T follicular helper cell (primary cell): ENCODE measurements at places on chromosomes 4 and X.

GRCh38 chrX:112470551-112470950 lies 209.2 kb downstream of the LHFPL1 start:
- no peak for DNase-seq

GRCh38 chr4:13891544-13891939 lies 264.0 kb upstream of the BOD1L1 start:
- DNase-seq, result no peak

GRCh38 chrX:152819732-152820131 lies 10.8 kb downstream of the CETN2 start:
- no peak for DNase-seq

DNA sequence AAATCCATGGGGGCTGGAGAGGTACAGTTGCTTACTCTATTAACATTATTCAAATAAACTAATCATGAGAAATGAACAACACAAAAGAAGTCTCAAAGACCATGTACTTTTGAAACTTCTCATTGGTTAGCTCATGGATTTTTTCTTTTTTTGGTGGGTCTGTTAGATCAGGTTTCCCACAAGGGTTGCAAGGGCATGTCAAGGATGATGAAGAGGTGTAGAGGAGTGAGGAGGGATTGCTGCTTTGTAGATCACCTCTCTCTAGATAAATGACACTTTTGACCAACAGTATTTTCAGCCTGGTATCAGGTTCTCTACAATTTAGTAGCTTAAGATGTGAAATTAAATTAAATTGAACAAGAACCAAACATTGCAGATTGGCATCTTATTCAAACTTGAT lies 417.9 kb upstream of the AGA start:
- no peak for DNase-seq

DNA sequence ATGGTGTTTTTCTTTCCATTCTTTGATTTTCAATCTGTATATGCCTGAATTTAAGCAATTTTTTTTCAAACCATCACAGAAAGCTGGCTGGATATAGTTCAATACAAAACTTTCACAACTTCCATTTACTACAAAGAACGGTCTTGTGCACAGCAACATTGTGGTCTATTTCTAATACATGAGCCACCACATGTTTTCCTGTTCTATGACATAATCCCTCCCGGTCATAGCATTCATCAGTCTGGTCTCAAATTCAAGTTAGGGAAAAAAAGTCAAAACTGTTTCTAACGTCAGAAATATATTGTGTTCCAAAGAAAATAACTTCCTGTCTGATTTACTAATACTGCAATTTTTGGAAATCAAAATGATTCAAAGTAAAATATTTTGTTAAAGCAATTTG lies 7.5 kb upstream of the CXCL6 start:
- DNase-seq, result no peak

DNA sequence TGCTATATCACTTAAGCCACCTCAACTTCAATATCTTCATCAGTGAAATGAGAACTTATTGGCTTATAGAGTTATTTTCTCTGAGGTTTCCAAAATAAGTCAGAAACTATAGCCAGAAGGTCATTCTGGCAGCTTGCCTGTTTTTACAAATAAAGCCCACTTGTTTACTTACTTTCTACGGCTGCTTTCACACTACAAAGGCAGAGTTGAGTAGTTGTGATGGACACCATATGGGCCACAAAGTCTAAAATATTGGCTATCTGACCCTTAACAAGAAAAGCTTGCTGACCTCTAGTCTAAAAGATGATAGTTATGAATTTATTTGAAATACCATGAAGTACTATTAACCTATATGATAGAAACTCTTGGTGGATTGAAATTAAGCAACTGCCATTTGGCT lies 67.3 kb upstream of the ATOH1 start:
- DNase-seq, result no peak

DNA sequence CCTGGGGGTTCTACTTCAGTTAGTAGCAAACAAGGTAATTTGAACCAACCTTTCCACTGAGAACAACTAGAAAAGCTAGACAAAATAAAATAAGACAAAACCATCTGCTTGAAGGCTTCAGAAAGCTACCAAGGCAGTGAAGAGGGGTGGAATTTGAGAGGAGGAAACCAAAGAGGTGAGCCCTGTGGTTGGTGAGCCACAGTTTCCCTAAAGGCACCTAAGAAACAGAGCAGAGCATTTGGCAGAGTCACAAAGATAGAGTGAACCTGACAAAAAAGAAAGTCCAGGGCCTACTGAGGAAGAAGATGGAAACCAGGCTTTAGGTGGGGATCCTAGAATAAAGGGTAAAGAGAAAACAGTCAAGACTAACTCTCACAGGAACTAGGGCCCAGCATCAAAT lies 44.3 kb downstream of the CHST7 start:
- no peak for DNase-seq

- DNase-seq, result no peak
These were observed 3.7 kb downstream of the PRDM5 start for GRCh38 chr4:120918788-120919187.
